Effector memory CD8-positive, alpha-beta T cell (primary cell): ENCODE measurements at places on chromosomes 4 and X.

- DNase-seq = no peak
Observed at GRCh38 chr4:33751050-33751449, 2493.3 kb downstream of the ARAP2 start.

DNA sequence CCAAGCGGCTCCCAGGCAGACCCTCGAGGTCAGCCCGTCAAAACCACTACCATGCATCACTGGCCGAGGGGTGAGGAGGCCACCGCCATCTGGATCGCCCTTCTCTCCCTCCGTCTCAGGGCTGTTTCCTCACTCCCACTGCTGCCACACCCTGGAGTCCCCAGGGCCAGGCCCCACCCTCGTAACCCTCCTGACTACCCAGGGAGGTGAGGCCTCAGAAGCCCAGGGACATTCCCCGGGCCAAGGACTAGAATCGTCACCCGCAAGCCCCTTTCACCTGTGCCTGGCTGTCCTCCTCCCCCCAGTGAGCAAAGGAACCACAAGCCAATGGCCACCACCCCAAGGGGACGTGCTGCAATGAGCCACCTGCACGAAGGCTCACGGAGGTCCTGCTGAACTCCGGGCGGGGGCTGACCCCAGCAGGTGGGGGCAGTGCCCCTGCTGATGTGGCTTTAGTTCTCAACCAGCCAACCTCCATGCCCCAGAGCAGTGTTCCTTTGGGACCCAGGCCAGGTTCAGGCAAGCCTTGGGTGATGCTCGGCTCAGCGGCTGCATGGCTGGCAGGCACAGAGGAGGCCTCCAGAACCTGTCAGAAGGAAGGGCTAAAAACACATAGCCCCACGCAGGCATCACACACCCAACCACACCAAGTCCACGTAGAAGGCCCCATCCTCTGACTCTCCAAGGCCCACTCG, 23.8 kb downstream of the PPP2R2C start:
- DNase-seq = no peak

- DNase-seq = no peak
Observed at GRCh38 chr4:181569553-181569952, 673.6 kb upstream of the TENM3 start.

DNA sequence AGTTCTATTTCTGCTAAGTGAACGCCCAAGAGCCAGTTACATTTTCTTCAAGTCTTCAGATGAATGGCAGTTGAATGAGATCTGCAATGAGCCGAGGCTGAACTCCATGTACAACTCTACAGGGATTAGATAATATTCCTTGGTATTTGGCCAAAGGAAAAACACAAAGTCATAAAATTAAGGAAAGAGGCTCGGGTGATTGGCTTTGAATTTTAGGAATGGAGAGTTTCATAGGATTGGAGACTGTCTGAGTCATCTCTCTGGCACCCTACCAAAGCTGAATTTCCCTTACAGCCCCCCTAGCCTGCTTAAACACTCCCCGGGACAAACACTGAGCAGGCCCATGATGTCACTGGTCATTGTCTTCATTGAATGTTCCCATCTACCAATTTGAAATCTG, 188.0 kb upstream of the C1QTNF7 start:
- no peak for DNase-seq

DNA sequence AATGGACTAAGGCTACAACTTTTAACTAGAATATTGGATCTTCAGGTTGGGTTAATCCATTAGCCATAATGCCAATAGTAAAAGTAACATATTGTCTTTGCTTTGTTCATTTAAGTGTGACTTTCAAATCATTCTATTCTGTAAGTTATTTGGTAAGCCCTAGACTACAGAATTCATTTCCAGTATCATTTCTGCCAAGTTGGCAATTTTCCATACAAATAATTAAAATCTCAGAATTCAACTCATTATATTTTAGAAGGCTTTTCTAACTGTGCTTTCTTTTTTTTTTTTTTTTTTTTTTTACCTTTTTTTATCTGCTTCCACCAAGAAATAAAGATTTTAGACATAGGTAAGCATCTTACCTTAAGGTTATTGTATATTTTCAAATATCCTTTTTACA, 173.4 kb downstream of the DCTD start:
- DNase-seq = no peak

DNA sequence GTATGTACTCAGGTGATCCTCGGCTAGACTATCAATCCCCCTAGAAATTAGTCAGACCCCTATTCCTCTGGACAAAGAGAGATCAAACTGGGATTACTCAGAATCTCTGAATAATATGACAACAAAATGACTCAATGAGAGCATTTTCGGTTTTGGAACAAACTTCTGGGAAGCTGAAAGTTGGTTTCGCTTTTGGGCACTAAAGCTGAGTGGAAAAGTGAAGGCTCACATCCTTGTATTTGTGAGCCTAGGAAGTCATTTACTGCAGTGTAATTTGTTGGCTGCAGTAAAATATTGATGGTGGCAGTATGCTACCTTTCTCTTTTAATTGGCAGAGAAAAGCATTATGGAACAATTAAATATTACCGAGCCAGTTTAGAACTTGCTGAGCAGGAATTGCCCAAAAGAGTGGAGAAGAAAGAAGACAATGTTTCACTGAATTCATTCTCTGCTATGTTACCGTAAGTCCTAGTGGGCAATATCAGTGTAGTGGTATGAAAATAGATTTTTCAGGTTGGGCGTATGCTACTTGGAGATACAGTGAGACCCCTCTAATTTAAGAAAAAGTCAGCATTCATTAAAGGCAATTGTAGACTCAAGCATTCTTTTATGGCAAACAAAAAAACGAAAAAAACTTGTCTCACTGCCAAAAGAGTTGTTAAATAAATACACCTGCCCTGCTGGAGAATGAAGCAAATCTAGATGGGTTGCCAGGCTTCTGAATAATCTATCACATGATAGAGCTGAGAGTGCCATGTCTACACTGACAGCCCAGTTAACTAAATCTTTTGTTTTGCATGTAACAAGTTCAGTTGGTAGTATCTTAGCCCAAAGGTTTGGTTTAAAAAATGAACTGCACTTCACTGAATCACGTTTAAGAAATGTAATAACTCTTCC, 69.6 kb downstream of the AGTR2 start:
- DNase-seq = no peak

GRCh38 chrX:146385529-146385928, 424.0 kb upstream of the CXorf51B start:
- DNase-seq = no peak

DNA sequence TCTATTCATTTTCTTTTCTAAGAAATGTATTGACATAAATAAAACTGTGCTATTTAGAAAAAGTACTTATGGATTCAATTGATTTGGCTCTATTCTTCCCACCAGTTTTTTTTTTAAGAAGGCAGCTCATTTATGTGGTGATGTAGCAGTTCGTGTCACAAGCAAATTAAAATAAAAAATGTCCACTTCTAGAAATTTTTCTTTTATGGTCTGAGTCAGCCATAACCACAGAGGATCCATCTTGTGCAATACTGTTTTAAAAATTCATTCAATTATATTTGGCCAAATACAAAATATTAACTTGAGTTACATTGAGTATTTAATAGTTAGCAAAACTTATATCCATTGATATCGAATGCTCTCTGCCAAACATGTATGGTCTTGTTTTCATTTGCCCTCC, 207.9 kb upstream of the FAT1 start:
- no peak for DNase-seq
